ENCODE measurements at places on chromosomes 2 and 18.
A peak's percentile ranks its signal among the peaks of the same experiment; 100 is the strongest.

DNA sequence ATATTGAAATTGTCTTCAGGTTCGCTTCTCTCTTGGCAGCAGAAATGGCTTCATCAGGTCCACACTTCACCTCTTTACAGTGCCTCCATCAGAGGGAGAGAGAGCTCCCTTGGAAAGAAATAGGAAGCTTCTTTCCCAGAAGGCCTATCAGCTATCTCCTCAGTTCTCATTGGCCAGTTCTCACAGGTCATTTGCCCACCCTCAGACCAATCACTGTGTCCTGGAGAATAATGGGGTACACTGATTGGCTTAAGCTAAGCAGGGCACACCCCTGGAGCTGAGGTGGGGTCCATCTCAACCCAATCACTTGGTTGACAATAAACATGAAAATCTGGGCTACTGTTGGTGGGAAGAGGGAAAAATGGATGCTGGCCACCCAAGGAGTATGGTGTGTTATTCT is 5.2 kb downstream of the GNLY start:
- DNase-seq, result no peak

GRCh38 chr2:177383935-177384334 is 8.6 kb upstream of the AGPS start:
- no peak for DNase-seq

- DNase-seq, result no peak
Measured at GRCh38 chr2:175854129-175854528, 147.9 kb downstream of the LNPK start.

- peak; percentile 15 for DNase-seq
Measured at GRCh38 chr18:24726727-24727492, 266.5 kb downstream of the HRH4 start.

DNA sequence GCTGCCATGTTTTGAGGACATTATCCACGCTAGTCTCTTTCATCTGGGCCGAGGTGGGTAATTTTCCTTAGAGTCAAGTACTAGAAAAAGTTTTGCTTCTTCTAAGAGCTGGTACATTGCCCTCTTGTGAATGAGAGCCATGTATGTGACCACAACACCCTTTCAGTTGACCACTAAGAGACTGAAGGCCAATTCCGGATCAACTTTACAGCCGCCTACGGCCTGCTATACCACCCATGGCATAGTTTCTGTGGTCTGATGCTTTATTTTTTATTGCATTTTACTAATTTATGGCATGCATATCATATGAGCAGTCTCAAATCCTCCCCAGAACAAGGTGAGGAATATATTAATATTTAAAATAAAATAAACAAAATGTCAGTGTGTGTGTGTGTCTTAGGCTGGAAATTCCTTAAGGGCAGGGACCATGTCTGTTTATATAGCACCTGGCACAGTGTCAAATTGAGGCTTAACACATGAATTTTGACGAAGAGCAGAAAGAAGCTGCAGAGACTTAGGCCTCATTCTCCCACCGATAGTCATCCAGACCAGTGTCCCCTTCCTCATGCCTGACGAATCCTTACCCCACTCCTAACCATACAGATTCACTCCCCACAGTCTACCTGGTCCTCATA is 35.4 kb downstream of the PSD4 start:
- no peak for DNase-seq

- DNase-seq, result no peak
Measured at GRCh38 chr2:14635391-14635871, 2.9 kb downstream of the LRATD1 start.

DNA sequence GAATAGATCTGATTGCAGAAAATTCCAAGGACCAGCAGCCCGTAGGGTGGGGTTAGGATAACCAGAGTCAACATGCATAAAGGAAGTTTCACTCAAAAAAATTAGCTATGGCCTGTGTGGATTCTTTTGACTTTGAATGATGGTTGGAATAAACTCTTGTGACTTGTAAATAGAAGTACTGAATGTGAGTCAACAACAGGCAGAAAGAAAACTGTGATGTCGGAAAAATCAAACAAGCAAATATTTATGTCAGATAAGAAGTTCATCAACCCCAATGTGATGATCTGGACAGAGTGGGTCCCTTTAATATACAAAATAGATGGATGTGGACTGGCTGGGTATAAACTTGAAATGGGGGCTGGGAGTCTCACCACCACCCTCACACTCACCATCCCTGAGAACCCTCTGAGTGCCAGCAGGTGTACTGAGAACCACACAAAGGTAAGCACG is 68.4 kb downstream of the TIMM21 start:
- no peak for DNase-seq

DNA sequence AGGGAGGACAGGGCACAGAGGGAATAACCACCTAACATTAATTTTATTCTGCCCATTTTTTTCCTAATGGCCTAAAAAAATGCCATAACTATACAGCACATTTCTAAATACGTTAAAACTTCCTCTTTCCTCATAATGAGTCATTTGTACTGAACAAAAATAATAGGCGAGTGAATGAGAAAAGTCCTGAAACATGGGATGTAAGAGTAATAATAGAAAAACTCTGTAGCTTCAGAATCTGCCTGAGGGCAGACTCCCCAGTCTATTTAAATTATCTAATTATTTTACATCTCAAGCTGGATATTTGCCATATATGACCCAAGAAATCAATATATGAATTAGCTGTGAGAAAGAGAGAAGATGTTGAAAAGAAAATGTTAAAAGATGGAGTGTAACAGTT is 285.1 kb downstream of the TMX3 start:
- DNase-seq, result no peak
